ENCODE measurements at places on chromosomes 2 and 18.

DNA sequence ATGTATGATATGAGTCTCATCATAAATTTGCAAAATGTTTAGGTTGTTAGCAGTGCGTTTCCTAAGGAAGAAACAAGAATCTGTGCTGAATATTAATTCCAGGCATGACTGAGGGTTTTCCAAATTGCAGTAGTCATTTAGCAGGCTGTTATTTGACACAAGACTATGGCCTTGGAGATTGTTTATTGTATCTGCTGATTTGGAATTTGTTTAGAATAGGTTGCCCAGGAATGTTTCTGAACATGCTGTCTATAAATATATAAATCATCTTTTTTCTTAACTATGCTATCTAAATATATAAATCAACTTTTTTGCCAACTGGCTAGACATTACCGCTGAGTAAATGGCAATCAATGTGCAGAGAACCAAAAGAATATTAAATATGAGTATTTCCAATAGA is 90.9 kb downstream of the DOK6 start:
- no peak for DNase-seq

DNA sequence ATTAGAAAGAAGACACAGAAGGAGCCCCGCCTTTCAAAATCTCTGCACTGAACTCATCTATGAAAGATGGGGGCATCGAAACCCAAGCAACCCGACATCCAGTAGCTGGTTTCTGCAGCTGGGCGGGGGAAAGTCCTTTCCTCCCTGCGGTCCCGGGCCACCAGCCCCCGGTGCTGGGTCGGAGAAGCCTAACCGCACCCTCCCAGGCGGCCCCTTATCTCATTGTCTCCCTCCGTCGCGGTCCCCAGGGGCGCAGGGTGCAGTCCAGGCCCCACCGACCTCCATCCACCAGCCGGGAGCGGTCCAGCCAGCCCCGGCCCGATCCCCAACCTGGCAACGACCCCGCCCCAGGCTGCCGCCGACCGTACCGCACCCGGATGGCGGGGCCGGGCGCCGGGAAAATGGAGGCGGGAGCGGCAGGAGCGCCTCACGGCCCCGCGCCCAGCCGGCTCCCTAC is 452 bp downstream of the RAPH1 start:
- no peak for DNase-seq

- no peak for DNase-seq
Measured at GRCh38 chr2:97979904-97980303, 15.8 kb downstream of the TMEM131 start.

DNA sequence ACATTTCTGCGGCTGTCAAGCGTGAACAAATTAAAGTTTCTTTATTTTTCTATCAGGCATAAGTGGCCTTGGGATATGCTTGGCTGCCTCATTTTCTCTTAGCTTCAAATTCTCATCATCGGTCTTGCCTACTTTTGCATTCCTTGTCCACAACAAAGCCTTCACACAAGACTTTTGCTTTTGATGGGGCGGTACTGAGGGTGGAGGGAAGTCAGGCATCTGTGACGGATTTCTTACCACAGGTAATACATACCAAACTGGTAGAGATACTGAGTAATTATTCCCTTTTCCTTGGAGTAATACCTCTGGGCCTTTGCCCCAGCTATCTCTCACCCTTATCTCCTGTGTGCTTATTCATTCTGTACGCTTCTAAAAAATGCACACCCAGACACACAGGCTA is 468.3 kb upstream of the RGPD4 start:
- no peak for DNase-seq

DNA sequence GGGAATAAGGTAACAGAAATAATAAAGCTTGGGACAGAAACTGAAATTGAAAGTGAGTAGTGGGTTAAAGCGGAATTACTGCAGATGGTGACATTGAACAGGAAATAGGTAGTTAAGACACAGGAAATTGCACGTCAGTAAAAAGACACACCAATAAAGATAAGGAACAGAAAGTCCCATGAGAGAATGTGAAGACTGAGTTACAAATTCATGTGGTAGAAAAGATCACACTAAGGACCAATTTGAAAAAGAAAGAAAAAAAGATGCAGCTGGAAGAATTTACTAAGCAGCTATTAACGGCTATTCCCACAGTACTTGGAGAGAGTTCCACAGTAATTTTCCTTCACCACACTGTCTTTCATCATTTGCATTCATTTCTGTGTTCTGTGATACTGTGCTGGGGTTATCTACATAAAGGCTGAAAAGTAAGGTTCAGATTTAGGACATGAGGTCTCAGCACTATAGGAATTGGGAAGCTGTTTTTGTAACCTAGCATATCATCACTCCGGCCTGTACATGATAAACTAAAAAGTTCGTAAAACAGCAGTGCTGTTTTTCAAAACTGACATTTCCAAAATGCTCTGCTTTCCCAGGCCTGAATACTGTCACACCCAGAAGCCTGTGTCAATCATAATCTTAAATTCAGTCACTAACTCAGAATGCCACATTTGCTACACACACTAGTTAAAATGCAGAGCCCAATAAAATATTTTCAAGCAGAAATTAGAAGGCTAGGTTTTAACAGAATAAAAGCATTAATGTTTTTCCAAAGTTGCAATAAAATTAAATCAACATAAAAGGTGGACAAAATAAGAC is 42.9 kb downstream of the SRBD1 start:
- DNase-seq, result peak; percentile 78

DNA sequence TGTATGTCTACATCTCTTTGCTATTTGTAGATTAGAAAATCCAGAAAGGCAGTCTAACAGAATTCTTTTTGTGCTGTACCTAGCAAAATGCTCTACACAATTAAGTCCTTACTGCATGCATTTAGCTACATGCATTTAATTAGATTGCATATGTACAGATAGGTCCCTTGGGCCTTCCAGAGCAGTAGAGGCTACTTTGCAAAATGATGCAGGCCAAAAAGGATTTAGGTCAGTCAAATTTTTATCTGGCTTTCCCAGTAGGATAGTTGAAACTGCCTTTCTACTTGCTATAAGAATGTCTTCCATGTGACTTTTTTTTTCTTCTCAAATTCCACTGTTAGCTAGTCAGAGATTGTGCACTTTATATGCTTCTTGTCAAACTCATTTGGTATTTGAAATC is 19.3 kb downstream of the GALNT13 start:
- DNase-seq, result no peak
